ENCODE measurements at places on chromosomes 2 and 18.

DNA sequence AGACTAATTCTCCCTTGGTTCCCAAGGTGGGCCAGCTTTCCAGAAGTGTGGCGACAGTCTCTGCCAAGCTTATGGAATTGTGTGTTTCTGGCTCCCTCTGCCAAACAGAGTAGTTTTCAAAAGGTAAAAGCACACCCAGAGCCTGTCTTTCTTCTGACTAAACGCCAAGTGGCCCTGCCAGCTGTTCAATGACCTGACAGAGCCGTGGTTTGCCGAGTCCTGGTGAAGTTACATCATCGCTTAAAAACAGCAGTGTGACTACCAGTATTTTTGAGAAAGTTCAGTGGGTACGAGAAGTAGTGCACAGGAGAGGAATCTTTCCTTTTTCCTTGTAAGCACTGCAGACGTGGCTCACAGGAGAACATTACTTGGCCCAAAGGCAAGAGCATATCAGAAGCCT lies 1.9 kb downstream of the PER2 start:
- DNase-seq = peak; percentile 48

- peak; percentile 35 for DNase-seq
Observed at GRCh38 chr2:203225423-203226039, 13.3 kb upstream of the CYP20A1 start.

- no peak for DNase-seq
Observed at GRCh38 chr2:96085541-96086355, 30.6 kb downstream of the ADRA2B start.

DNA sequence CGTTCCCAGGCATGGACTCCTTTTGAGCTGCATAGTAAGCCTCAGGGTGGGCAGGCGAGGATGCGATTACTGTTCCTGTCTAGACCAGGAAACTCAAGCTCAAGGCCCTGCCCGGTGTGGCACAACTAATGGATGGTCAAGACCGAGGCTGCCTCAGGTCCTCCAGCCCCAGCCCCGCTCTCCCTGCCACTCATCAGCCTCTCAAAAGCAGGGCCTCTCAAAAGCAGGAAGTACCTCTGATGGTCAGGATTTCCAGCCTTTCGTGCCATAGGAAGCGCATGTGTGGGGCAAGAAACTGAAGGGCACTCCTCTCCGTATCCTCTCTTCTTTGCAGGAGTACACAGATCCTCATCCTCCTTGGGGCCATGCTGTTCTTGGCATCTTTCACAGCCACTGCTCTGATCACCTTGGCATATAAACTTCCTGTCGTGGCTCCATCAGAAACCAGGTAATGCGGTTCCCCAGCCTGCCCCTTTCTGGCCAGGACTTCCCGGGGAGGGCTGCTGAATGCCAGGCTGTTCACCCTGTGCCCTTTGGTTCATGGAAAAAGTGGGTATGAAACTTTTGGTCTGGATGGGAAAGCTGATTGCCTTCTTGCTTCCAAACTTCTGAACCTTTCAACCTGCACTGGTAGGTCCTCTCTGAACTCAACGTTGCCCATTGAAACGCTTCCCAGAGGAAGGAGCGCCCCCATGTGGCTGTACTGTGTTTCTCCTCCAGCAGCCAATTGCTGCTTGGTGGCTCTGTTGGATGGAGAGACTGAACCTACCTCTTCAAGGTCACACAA lies 82.8 kb upstream of the SEC11C start:
- peak; percentile 36 for DNase-seq

DNA sequence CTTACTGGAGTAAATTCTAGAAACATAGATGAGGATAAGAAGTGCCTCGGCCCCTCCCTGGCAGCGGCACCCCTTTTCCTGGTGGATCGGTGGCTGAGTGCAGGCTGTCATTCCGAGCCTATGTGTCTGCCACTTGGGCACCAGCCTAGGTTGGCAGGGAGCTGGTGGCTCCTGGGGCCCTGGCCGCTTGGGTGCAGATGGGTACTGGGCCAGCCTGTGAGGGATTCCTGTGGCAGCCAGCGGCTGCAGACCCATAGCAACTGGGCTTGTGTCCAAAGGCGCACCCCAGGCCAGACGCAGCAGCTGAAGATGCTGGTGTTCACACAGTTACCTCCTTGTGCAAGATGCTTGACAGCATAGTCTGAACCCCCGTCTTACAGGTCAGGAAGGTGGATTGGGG lies 2.8 kb downstream of the SNORC start:
- DNase-seq = no peak

- DNase-seq = no peak
Observed at GRCh38 chr2:157173740-157174184, 83.7 kb upstream of the GALNT5 start.

- no peak for DNase-seq
Observed at GRCh38 chr2:86225581-86225980, 26.3 kb downstream of the MRPL35 start.

DNA sequence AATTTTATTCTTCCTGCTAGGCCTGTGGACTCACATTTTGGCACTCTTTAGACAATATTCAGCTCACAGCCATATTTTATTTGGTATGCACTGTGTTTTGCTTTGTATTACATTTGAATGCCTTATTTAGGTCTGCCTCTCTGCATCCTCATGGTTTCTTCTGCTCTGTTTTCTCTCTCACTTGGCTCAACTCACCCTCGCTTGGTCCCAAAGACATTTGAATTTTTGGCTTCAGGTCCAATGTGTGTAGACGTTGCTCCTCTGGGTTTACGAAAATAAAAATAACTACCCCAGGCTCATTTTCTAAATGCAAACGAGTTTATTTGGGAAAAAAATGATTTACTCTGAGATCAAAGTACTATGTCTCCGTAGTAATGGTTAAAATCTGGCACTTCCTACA lies 91.1 kb upstream of the REG3A start:
- DNase-seq = no peak

DNA sequence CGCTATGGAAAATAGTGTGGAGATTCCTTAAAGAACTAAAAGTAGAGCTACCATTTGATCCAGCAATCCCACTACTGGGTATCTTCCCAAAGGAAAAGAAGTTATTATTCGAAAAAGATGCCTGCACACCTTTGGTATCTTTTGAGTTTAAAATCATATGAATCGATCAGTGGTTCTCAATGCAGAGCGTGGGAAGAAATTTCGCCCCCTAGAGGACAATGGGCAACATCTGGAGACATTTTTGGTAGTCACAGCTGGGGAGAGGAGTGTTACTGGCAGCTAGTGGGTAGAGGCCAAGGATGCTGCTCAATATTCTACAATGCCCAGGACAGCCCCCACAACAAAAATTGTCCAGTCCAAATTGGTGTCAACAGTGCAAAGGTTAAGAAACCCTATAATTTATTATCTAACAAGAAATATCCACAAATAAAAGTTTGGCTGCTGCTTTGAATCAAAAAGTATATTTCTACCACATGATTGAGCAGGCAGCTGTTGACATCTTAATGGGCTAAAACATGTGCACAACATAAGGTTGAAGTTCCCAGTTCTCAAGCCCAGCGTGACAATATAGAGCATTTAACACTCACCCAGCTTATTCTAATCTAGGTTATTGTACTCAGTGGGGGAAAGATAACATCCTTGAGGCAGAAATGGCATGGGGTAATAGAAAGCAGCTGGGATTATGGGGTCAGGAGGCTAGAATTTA lies 425.7 kb downstream of the LRATD1 start:
- DNase-seq = peak; percentile 35

DNA sequence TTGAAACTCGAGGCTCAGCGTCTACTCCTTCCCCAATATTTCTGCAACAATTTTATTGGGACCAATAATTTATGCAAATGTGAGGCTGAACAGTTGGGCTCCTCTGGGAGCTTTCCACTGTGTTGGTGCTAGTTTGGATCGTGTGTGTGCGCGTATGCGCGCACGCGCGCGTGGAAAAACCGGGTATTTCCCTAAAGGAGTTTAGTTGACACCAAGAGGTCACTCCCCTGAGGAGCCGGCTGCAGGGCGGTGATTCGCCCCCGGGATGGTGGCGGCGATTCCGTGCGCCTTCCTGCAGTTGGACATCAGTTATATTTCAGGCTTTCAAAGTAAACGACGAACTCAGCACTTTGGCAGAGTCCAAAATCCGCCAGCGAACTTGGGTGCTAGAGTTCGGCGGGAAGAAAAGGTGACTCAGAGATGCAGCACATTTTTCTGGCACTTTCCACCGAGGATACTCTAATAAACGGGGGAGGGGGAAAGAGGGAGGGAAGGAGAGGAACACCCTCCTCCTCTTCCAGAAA lies 186.5 kb upstream of the FANCL start:
- DNase-seq = peak; percentile 12

DNA sequence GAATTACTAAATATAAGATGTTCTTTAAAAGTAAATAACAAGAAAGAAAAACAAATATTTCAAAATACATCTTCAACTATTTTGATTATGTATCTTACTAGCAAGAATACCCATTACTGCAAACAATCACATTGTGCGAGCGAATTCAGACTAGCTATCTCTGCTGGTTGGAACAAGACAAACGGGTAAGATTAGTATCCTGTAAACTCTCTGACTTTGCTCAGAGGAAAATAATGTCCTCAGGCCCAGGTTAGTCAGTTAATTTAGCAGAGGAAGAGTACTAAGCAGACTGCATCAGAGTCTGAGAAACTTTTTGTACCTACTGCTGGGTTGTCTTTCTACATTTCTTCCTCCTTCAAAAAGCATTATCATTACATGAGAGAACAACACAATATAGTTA lies 50.4 kb upstream of the MCM6 start:
- DNase-seq = no peak

DNA sequence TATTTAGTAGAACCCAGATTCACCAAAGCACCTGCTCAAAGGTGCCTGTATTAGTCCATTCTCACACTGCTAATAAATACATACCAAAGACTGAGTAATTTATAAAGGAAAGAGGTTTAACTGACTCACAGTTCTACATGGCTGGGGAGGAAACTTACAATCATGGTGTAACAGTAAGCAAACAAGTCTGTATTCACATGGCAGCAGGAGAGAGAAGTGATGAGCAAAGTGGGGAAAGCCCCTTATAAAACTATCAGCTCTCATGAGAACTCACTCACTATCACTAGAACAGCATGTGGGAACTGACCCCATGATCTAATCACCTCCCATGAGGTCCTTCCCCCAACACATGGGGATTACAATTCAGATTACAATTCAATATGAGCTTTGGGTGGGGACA lies 28.0 kb upstream of the DDX18 start:
- no peak for DNase-seq

- DNase-seq = no peak
Observed at GRCh38 chr2:239678186-239678490, 277.3 kb upstream of the HDAC4 start.

- peak; percentile 31 for DNase-seq
Observed at GRCh38 chr2:176085861-176086771, 2.4 kb upstream of the EVX2 start.

- no peak for DNase-seq
Observed at GRCh38 chr2:238420442-238420841, 6.3 kb upstream of the ASB1 start.

- DNase-seq = no peak
Observed at GRCh38 chr2:239559417-239560261, 158.8 kb upstream of the HDAC4 start.

- no peak for DNase-seq
Observed at GRCh38 chr2:213066443-213066743, 85.0 kb downstream of the IKZF2 start.

DNA sequence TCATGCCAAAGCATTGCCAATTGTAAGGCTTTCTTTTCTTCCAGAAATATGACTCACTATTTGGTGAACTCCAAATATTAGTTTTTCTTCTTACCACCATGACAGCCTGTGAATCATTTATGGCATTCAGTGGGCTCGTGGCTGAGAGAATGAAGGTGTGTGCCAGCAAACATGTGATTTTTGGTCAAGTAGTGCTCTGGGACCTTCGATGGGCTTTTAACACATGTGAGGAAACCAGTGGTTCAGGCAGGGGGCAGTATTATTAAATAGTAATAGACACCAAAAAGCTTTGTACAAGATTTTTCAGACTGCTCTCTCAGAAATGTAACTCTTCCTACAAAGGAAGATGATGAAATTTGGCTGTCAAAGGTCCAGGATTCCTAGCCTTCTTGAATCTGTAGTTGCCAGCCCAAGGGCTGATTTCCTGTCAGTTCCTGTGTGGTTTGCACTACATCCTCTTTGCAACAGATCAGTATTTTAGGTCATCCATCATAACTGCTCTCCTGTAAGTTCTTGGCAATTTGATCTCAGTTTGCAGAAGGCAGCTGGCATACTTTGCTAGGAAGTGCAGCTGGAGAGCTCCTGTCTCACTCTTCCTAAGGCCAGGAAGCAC lies 64.3 kb downstream of the BABAM2 start:
- DNase-seq = peak; percentile 66

DNA sequence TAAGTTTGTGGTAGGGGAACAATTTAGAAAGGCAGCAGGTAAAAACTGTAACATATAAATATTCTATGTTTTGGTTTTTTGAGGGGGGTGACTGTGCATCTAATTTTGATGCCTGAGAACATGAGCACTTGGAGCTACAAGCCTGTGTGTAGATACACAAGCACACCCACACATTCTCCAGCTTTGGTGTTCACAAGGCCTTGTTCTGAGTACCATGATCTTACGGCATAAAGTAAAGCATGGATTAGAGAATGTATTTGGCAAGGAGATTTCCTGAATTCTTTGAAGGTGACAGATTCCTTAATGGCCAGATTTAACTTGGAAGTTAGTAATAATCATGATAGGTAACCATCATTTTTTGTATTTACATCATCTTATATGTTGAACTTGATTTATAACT lies 42.7 kb downstream of the MAP3K20 start:
- no peak for DNase-seq

DNA sequence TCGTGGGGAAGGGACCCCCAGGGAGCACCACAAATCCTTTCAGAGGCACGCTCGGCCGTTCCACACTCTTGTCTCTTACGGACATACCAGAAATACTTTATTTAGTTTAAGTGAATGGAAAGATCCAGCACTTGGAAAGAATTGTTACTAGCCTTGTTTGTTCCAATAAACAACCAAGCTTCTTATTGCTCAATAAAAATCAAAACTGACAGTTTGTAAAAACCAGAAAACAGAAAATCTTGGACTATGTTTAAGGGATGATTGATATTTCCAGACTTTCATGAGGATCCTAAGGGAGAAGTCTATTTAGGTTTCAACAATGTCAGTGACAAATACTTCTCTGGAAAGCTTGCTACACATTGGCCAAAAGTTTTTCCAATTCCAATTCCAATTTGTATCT lies 31.6 kb upstream of the CCBE1 start:
- DNase-seq = no peak

- no peak for DNase-seq
Observed at GRCh38 chr18:24015639-24016631, 1.4 kb downstream of the TTC39C start.

DNA sequence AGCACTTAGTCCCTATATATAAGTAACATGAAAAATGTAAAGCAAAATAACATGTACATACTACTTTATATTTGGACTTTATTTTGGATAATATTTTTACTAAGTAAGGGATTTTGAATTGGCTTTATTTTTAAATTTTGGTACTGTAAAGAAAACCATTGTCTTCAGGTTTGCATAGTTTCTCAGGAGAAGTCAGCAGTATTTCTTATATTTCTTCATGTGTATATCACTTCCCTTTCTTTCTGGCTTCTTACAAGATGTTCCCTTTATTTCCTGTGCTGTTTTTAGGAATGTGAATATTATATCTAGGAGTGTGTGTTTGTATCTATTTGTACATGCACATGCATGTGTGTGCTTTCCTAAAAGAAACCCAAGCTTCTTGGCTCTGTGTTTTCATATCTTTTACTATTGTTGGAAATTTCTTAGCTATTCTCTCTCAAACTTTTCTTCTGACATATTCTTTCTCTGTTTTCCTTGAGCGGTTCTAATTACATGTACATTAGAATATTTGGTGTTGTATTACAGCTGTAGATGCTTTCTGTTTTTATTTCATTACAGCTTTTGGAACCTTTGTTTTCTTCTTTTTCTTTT lies 1549.7 kb upstream of the ACVR2A start:
- no peak for DNase-seq
